HT1080 (cell line): ENCODE measurements at places on chromosomes 6 and 20. TPM values are rescaled to one million over a fixed set of nuclear protein-coding genes. Genes with fewer than 3 reads are reported as not detected.

DNA sequence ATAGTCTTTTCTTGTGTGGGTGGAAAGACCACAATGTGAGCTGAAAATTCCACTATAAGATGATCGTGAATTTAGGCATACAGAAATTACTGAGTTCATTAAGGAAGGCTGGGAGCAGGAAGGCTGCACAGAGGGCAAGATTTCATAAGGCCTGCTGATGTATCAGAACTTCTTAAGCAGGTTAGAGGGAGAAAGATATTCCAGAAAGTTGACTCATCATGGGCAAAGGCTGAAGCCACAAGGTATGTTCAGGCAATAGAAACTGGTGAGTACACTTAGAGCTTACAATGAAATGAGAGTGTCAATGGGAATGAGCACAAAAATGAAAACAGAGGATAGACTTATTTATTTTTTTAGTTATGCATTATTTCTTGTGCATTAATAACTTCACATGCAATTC lies 618.6 kb downstream of the CBLN4 start:
- peak; percentile 83 for DNase-seq

DNA sequence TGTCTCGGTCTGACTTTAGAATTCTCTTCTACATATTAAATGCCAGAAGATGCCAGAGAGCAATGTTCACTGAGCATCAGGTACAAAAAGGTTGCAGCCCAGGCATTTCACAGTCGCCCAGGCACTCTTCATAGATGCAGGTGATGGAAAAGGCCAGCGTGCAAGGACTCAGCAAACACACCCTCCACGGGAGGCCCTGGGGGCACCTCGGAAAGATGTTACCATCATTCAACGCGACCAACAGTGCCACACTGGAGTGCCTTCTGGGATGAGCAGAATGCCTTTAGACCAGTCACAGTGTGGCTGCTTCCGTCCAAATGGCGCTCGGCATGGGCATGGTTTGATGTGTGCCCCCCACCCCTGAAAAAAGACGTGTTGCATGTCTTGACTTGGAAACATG lies 4.5 kb upstream of the RAMACL start:
- DNase-seq = no peak

The TREML1 gene
- total RNA-seq = 0.23 TPM in 1 of 2 replicates, not detected in the other

- no peak for DNase-seq
Measured at GRCh38 chr6:72813807-72814596, 192.1 kb downstream of the KCNQ5 start.

DNA sequence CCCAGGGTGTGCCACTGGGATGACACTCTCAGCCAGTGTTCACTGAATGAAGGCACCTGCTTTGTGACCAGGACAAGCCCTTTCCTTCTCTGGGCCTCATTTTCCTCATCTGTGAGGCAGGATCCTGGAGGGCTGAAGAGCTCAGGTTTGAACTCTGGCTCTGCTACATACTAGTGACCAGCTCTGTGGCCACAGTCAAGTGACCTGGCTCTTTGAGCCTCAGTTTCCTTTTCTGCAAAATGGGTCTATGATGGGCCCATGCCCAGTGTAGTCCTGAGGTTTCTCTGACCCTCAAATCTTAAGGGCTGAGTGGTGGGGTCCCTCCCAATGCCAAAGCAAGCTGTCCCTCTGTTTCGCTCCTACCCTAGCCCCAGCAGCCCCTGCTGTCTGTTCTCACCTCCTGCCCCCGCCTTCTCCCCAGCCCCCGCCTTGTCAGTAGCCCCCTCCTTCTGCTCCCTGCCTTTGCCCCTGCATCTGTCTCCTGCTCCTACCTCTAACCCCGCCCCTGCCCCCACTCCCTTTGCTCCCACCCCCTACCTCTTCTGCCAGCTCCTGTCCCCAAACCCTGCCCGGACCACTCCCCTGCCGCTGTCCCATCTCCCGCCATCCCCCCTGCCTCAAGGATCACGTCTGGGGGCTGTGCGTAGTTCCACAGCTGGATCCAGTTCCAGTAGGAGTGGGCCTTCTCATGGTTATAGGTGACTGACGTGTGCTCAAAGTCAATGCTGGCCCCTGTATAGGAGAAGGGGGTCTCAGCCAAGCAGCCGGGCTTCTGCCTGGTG lies 17.0 kb downstream of the SUN5 start:
- DNase-seq = no peak

DNA sequence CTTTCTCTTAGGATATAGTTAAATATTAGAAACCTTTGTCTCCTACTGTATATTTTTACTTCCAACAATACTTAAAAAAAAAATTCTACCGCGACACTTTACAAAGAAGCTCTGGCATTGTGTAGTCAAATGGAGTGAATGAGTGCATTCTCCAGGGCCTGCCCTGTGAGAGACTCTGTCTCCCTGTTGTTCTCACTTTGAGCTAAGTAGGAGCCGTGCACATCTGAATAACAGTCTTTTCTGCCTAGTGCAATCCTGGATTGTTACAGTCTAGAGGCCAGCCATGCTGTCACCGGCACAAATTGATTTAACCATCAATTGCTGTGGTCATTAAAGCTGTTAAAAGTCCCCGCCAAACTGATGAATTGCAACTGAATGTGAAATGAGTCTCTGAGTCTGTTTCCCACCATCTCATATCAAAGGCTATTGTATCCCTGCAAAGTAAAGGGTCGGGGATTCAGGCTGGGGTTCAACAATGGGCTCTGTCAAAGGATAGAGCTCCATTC lies 156.0 kb downstream of the RFPL4B start:
- DNase-seq = no peak

GRCh38 chr6:29724937-29725869 lies 2.0 kb downstream of the HLA-F start:
- DNase-seq = no peak

DNA sequence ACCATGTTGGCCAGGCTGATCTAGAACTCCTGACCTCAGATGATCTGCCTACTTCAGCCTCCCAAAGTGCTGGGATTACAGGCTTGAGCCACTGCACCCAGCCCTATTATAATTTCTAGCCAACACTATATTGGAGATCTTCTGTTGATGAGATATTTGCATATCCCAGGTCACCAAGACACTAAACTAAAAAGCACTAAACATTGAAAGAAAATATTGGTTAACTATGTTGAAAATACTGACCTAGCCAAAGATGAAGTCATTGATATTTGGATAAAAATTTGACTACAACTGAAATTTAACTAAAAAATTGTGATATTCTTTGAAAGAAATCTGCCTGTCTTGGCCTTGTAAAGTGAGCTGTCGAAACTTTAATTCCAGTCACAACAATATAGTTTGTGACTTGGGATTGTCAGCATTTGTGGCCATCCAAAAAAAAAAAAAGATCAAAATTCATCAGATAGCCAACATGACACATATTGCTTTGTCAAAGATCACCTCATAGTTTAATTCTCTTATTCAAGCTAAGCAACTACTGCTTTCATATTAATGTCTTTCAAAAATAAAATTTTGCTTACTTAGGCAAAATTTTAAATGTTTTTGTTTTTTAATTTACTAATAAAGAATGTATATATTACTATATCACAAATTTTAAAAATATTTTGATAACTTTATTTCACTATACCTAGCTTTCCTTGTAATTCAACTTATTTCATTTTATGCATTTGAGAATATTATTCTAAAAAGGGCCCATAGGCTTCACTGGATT lies 6.3 kb upstream of the NT5E start:
- no peak for DNase-seq

GRCh38 chr6:64553249-64553786 lies 917.7 kb downstream of the PHF3 start:
- no peak for DNase-seq
